ENCODE measurements at places on chromosomes 12 and 14. TPM values are rescaled to one million over a fixed set of nuclear protein-coding genes. Genes with fewer than 3 reads are reported as not detected.

Gene ACSM4
- total RNA-seq, result not detected

Gene ADAMTS20
- total RNA-seq, result not detected

Gene ATP5F1B
- total RNA-seq, result 726 TPM

Gene BHLHE41
- not detected for total RNA-seq

Gene OR4K13
- not detected for total RNA-seq

Gene SLCO1B1
- total RNA-seq, result not detected

GRCh38 chr12:43333644-43334043 is 218.4 kb downstream of the ADAMTS20 start:
- no peak for DNase-seq
- no peaks in the 10 kb centered on the region for H3K36me3 ChIP-seq
- H3K4me3 ChIP-seq, result no peak overlapping the region
- no peak overlapping the region for H3K27ac ChIP-seq
- no peaks in the 10 kb centered on the region for H3K4me1 ChIP-seq

DNA sequence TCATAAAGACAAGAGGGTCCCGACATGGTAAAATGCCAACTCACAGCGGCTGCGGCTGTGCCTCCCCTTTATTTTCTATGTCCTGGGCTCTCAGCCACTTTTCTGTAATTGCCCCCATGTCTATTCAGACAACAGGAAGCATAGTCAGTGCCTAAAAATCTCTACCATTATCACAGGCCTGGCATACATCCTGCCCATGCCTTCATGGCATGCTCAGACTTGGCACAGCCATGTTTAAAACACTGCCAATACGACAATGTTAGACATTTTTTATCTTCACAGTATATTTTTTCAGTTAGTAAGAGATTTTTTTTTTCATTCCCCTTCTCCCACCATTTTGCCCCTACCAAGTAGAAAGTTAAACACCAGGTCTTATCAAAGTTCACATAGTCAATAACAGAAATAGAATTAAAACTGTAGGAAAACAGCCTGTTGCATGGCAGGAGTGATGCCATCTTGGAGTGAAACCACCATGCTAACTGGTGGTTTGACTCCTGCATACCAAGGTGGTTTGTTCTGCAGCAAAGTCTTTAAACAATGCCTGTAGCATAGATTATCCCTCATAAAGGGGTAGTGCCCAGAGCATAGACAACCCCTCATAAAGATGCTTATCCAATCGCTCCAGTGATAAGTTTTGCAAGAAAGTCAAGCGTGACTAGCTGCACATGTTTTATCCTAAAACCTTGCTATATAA is 18.9 kb upstream of the CERS5 start:
- no peak for DNase-seq
- no peaks in the 10 kb centered on the region for H3K27me3 ChIP-seq
- no peak overlapping the region for H3K4me3 ChIP-seq

- no peaks in the 10 kb centered on the region for H3K27me3 ChIP-seq
- no peaks in the 10 kb centered on the region for H3K36me3 ChIP-seq
- peaks cover 8% of the 10 kb centered on the region for H3K4me1 ChIP-seq
- no peak overlapping the region for H3K4me3 ChIP-seq
- H3K27ac ChIP-seq, result no peak overlapping the region
These were observed 7.0 kb upstream of the PUS1 start for GRCh38 chr12:131921866-131922769.

- no peak for DNase-seq
- peak overlapping the region; percentile 78 for H3K27ac ChIP-seq
- H3K4me3 ChIP-seq, result no peak overlapping the region
- peaks cover 17% of the 10 kb centered on the region for H3K4me1 ChIP-seq
These were observed 21.6 kb upstream of the AMN start for GRCh38 chr14:102900631-102901571.

GRCh38 chr14:78836777-78837176 is 666.6 kb downstream of the NRXN3 start:
- no peak overlapping the region for H3K27ac ChIP-seq
- H3K4me3 ChIP-seq, result no peak overlapping the region
- DNase-seq, result peak; percentile 45
- H3K36me3 ChIP-seq, result no peaks in the 10 kb centered on the region
- H3K4me1 ChIP-seq, result no peaks in the 10 kb centered on the region

DNA sequence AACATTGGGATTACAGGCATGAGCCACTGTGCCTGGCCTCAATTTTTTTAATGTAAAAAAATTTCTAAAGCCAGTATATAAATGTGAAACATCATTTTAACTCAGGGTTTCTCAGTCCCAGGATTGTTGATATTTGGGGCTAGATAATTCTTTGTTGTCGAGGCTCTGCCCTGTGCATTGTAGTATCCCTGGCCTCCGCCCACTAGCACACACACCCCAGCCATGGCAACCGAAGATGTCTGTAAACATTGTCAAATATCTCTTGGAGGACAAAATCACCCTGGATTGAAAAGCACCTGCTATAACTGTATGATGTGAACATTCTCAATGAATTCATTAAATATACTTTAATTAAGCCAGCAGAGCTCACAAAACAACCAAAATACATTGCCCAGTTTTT is 8.4 kb upstream of the CIT start:
- peaks cover 36% of the 10 kb centered on the region for H3K27me3 ChIP-seq
- H3K36me3 ChIP-seq, result no peaks in the 10 kb centered on the region
- no peak overlapping the region for H3K27ac ChIP-seq
- H3K4me1 ChIP-seq, result no peaks in the 10 kb centered on the region

DNA sequence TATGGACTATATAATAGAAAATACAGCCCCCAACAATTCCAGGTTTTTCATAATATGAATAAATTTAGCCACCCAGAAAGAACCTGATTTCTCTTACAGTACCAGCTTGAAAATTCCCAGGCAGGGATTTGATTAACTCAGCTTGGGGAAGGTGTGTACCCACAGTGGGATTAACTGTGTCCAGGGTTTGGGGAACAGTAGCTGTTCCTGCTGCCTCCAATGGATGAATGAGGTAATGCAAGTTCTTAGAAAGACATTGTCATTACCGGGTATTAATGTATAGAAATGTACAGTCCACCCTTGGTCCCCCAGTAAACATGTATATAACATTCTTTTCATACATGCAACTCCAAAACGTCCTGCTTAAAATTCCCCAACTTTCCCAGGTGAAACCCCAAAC is 115.6 kb downstream of the LRIG3 start:
- H3K36me3 ChIP-seq, result no peaks in the 10 kb centered on the region
- no peak overlapping the region for H3K4me3 ChIP-seq
- H3K27ac ChIP-seq, result no peak overlapping the region
- DNase-seq, result no peak
- H3K27me3 ChIP-seq, result no peaks in the 10 kb centered on the region
- no peaks in the 10 kb centered on the region for H3K4me1 ChIP-seq

DNA sequence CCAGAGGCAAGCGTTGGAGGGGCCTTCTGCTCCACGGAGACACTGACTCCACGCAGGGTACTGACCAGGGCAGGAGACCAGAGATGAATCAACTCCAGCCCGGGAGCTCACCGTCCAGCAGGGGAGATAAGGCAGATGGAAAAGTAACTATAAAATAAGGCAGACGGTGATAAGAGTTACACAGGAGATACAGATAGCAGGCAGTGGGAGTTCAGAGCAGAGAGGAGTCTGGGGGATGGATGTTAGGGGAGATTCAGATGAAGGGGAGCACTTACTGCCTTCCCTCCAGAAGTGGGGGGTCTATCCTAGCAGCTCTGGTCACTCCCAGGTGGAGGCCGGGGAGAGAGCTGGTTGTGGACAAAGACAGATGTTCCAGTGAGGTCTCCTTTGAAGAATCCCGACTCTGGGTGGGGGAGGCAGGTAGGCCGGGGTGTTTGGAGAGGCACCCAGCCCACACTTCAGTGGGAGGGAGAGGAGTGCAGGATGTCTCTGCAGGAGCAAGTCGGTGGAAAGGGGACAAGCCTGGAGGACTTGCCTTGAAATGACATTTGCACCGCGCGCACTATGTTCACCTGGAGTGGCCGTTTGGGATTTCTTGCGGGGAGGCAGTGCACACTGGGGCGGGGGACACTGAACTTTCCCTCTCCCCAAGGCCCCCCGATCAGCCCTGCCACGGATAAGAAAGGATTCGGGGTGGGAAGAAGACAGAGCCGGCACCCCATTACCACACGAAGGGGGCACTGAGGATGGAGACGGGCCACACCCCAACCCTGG is 1.2 kb downstream of the PITPNM2 start:
- peak overlapping the region; percentile 65 for H3K4me3 ChIP-seq
- no peaks in the 10 kb centered on the region for H3K36me3 ChIP-seq
- peaks cover 19% of the 10 kb centered on the region for H3K27me3 ChIP-seq
- H3K27ac ChIP-seq, result no peak overlapping the region

GRCh38 chr12:51512438-51512837 is 78.6 kb upstream of the SCN8A start:
- no peak overlapping the region for H3K4me3 ChIP-seq
- H3K27me3 ChIP-seq, result no peaks in the 10 kb centered on the region
- DNase-seq, result no peak
- peaks cover 7% of the 10 kb centered on the region for H3K4me1 ChIP-seq

- H3K27ac ChIP-seq, result no peak overlapping the region
- no peaks in the 10 kb centered on the region for H3K36me3 ChIP-seq
- no peak overlapping the region for H3K4me3 ChIP-seq
- no peaks in the 10 kb centered on the region for H3K4me1 ChIP-seq
- DNase-seq, result no peak
These were observed 53.5 kb downstream of the FSCB start for GRCh38 chr14:44453433-44454171.

DNA sequence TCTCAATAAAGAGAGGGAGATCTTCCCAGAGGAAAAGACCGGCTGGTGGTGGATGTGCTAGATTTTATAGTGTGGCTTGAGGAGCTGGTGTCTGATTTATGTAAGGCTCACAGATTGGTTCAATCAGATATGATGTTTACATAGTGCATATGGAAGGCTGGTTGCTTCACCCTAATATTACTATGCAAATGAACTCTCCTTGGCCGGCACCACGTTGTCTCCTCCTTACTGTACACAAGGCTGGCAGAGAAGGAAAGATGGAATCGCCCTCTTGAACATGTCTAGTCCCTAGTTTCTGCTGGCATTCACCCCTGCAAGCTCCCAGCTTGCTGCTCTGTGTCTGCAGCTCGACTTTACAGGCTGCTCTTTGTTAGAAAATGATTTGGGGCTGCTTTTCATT is 8.9 kb downstream of the FAM186A start:
- H3K36me3 ChIP-seq, result no peaks in the 10 kb centered on the region
- no peaks in the 10 kb centered on the region for H3K27me3 ChIP-seq
- H3K27ac ChIP-seq, result no peak overlapping the region

- peaks cover 3% of the 10 kb centered on the region for H3K27me3 ChIP-seq
- no peak overlapping the region for H3K27ac ChIP-seq
- H3K4me1 ChIP-seq, result no peaks in the 10 kb centered on the region
These were observed 9.8 kb downstream of the CCER1 start for GRCh38 chr12:90945070-90945649.

DNA sequence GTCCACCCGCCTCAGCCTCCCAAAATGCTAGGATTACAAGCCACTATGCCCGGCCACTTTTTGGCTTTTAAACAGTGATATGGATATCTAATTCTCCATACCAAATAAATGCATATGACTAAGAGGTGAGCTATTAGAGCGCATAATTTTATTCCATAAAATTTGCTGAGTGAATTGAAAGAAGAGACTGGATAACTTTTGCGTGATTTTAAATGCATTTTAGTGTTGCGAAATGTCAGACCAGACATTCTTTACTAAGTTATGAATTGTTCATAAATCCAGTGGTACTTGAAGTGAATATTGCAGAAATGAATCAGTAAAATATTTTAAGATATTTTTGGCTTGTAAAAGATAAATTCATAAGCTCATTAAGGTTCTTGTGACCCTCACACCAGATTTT is 50.9 kb upstream of the DIP2B start:
- peaks cover 32% of the 10 kb centered on the region for H3K36me3 ChIP-seq
- no peak for DNase-seq
- H3K27me3 ChIP-seq, result no peaks in the 10 kb centered on the region
- H3K4me3 ChIP-seq, result no peak overlapping the region
- H3K27ac ChIP-seq, result no peak overlapping the region
- H3K4me1 ChIP-seq, result no peaks in the 10 kb centered on the region

Measured in activated CD8-positive, alpha-beta memory T cell treated with anti-CD3 and anti-CD28 coated beads, Interleukin-2, amount 10 ng/mL, durations not matched to agents 7 days and 5 days (primary cell).